ENCODE measurements at places on chromosomes 3 and 15.

DNA sequence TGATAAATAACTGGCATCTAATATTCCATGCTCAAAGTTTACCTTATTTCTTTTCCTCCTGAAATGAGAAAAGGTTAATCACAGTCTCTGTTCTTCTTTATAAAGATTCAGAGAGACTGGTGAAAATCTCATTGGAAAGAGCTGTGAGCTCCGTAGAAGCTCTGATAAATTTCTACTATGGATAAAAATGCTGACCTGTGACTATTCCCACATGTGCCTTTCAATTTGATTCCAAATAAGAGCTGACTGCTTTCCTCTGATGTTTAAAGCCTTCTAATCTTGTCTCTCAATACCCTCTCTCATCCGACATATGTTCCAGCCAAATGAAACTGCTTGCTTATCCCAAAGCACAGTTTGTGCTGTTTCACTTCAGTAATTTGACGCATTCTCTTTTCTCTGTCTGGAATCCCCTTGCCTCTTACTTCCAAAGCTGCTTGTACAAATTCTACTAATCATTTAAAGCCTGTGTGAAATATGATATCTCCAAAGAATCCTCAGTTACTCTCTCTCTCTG lies 130.1 kb downstream of the RTP4 start:
- peak; percentile 98 for DNase-seq

DNA sequence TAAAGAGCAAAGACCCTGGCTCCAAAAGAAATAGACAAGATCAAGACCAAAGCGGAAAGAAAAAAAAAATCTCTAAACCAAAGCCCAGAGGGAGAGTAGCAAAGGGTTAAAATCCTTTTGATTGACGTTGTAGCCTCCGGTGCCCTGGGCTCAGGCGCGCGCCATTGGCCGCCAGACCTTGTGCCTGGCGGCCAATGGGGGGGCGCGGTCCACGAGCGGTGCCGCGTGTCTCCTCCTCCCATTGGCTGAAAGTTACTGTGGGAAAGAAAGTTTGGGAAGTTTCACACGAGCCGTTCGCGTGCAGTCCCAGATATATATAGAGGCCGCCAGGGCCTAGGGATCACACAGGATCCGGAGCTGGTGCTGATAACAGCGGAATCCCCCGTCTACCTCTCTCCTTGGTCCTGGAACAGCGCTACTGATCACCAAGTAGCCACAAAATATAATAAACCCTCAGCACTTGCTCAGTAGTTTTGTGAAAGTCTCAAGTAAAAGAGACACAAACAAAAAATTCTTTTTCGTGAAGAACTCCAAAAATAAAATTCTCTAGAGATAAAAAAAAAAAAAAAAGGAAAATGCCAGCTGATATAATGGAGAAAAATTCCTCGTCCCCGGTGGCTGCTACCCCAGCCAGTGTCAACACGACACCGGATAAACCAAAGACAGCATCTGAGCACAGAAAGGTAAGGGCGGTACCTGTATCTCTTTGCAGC lies at the start of gene HES1:
HES1 (plus strand) TSS at position 343 of the 713 bp plus-strand sequence; CDS start at position 576, 233 bp downstream.
- DNase-seq = peak; percentile 86

GRCh38 chr3:18687286-18687685 lies 262.1 kb upstream of the SATB1 start:
- DNase-seq = no peak

GRCh38 chr15:28098766-28099554 lies at the start of gene OCA2:
TSS of gene OCA2 (minus strand) at chr15:28099315. CDS start at chr15:28081874, 17,441 bp downstream.
- peak; percentile 90 for DNase-seq

- DNase-seq = no peak
Measured at GRCh38 chr3:129382366-129382765, 46.1 kb downstream of the EFCAB12 start.

DNA sequence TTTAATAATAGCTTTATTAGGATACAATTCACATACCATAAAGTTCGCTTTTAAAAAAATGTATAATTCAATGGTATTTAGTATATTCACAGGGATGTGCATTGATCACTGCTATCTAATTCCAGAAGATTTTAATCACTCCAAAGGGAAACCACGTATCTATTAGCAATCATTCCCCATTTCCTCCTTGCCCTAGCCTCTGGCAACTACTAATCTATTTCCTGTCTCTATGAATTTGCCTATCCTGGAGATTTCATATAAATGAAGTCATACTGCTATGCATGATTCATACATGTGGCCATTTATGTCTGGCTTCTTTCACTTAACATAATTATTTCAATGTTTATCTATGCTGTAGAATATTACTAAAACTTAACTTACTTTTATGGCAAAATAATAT lies 32.0 kb upstream of the CASR start:
- DNase-seq = no peak

GRCh38 chr15:98946301-98947255 lies 61.0 kb downstream of the PGPEP1L start:
- no peak for DNase-seq

GRCh38 chr3:59968513-59969045 lies 918.8 kb upstream of the CFAP20DC start:
- DNase-seq = no peak
